ENCODE measurements at places on chromosomes 5 and 9.

GRCh38 chr9:21580636-21581378 lies 98.7 kb upstream of the IFNE start:
- no peak for DNase-seq

GRCh38 chr5:99694884-99695283 lies 766.1 kb upstream of the CHD1 start:
- DNase-seq, result no peak

GRCh38 chr9:111300140-111300735 lies 29.8 kb downstream of the OR2K2 start:
- no peak for DNase-seq

- no peak for DNase-seq
Observed at GRCh38 chr5:118994595-118994994, 6.2 kb upstream of the DTWD2 start.

GRCh38 chr9:111839387-111839786 lies 44.6 kb upstream of the SHOC1 start:
- no peak for DNase-seq

DNA sequence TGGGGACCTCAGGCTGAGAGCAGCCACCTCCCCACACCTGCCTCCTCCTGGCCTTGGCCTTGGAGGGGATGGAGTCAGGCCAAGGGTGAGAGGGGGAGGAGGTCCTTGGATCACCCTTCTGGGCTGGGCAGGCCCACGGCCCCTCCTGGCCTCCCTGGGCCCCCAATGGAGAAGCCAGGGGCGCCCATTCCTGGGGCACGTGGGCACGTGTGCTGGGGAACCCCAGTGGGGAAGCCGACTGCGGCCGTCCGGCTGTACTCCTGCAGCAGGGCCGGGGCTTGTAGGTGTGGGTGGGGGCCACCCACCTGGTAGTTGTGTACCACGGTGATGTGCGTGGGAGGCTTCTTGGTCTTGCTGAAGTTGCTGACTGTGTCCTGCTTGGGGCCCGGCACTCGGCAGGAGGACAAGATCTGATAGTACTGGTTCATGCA lies 8.5 kb downstream of the CRAT start:
- no peak for DNase-seq

DNA sequence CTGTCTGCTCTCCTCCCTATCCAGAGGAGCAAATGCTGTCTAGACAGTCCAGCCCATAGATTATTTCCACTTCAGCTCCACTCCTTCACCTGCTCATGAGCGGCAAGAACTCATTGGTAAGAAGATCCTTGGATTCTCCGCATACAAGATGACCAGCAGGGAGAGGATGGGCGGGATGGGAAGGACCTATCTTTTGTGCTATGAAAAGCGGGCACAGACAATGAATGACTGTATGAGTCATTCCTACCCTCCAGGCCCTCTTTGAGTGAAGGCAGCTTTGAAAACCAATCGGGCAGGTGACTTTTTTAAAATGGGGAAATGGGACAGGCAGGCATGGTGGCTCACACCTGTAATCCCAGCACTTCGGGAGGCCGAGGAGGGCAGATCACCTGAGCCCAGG lies 49.4 kb downstream of the SMIM23 start:
- no peak for DNase-seq

- no peak for DNase-seq
Observed at GRCh38 chr5:85533341-85534047, 1084.2 kb upstream of the COX7C start.

DNA sequence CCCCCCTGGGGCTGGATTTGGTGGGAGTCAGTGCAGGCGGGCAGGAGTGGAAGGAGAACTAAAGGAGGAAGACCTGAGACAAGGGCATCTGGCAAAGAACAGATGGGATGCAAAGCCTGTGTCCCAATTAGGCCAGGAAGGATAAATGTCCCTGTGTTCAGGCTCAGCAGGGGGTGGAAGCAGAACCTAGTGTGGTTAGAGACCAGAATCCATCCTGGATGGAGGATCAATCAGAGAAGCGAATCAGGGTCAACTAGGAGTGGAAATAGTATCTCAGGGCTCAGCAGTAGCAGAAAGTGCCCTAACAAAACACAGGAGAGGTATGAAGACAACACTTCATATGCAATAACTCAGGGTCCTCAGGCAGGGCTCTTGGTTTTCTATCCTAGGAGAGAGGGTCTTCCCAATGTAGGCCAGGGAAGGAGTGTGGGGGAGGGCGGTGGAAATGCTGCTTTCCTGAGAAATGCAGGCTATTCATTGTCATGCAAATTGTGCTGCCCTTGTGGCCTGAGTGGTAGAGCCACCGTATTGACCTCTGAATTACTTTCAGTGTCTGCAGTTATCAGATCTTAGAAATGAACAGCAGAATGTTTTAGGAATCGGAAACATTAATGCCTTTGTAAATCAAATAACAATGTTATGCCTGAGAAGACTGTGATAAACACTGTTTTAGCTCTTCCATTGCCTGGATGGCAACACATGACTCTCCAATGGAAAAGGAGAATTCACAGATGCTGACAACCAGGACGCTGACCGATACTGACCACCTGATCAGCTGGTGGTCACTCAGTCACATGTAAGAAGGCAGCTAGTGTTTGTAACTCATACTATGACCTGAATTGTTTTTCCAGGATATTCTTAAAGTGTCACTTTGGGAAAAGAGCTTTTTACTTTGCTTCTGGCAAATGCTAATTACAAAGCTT lies 323.6 kb downstream of the SEMA5A start:
- DNase-seq, result no peak

DNA sequence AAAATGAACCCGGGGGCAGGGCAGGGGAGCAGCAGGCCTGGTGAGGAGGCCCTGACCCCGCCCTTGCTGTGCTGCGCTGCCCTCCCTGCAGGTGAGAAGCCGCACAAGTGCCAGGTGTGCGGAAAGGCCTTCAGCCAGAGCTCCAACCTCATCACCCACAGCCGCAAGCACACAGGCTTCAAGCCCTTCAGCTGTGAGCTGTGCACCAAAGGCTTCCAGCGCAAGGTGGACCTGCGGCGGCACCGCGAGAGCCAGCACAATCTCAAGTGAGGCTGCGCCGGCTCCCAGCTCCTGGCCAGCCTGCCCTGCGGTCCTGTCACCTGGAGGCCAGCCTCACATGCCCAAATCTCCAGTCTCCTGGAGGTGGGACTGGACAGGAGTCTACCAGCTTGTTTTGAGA lies 12.3 kb downstream of the GFI1B start:
- no peak for DNase-seq

GRCh38 chr9:136539427-136540421 lies 6.1 kb downstream of the NOTCH1 start:
- DNase-seq, result peak; percentile 79

DNA sequence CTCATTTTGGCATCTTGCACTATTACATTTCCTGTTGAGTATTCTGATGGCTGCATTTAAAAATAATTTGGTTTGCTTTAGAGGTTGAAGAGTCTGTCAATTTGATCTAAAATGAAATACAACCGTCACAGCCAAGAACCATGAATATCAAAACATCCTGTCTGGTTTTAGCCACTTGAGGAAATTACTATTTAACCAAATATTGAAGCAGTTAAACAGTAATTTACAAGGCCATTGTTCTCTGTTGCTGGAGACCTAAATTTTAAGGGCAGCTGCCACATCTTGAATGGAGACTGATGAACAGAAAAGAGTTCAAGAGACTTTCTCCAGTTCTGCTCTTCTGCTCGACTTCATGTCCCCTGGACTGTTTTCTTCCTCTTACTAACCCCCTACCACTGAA lies 549.4 kb downstream of the LRRC70 start:
- no peak for DNase-seq

DNA sequence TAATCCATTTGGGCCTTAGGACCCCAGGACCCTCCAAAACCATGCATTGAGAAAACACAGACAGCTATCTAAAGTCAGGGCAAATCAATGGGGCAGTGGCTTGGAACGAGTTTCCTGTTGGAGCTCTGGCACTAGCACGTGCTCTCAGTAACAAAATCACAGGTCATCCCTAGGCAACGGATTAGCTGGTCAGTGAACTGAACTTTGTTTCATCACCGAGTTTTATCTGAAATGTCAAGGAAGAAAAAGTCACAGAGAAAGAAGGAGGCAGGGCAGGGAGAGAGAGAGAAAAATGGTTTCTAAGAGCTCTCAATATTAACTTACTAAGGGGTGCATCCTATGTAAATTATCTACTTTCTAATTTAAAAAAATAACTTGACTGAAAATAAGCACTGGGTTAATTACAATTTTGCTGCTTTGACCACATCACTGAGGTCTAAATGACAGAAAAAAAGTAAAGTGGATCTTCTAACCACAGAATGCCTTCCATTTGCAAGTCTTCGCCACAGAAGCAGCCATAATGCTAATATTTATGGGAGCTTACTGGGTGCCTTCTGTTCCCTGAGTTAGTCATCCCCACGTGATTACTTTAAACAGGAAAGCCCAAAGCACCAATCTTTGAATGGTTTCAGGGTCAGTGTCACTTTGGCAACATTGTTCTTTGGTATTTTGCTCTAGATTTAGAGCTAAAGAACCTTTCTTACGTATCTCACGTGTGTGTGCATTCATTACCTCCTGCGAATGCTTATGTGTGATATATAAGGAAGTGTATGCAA lies 503.9 kb downstream of the RASEF start:
- DNase-seq, result no peak

- DNase-seq, result no peak
Observed at GRCh38 chr9:137002646-137003041, 6.3 kb upstream of the CLIC3 start.

DNA sequence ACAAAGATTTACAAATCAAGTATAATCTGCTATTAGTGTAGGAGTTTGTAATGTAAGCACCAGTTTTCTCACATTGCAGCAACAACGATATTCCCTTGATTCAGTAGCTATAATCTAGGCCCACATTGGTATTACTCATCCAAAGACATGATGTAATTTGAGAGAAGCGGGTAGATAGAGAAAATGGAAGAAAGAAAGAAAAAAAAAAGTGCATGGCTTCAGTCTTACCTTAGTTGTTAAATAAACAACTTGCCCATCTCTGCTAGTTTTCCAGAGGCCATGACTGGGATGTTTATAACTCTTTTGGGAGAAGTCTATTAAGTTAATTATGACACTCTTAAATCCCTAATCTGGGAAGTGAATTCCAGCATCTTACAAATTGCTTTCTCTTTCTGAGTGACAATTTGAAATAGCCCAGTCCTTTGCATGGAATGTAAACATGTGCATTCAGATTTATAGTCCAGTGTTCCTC lies 2.8 kb downstream of the MELK start:
- no peak for DNase-seq

DNA sequence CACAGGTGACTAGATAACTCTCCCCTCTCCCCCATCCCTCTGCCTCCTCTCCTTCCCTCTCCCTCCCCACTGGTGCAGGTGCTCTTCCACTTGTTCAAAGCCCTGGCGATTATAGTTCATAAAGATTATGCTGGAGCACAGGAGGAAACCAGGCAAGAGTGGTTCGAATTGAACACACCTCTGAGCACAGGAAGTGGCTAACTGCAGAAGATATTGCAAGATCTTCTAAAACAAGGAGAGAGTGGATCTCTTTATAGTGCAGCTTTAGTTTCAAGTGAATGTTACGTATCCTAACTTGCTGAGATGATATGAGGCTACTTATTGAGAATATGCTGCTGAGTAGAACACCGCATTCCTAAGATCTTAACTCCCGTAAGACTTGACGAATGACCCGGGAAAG lies 178.4 kb downstream of the GOLPH3 start:
- DNase-seq, result no peak

- peak; percentile 29 for DNase-seq
Observed at GRCh38 chr5:159286420-159287035, 23.4 kb downstream of the UBLCP1 start.

- DNase-seq, result no peak
Observed at GRCh38 chr9:104780796-104781395, 17.0 kb downstream of the NIPSNAP3B start.

- DNase-seq, result no peak
Observed at GRCh38 chr5:15555176-15555575, 55.2 kb downstream of the FBXL7 start.

GRCh38 chr5:43236653-43237355 lies 44.8 kb downstream of the NIM1K start:
- DNase-seq, result no peak

GRCh38 chr5:68347536-68347935 lies 132.0 kb downstream of the PIK3R1 start:
- DNase-seq, result no peak

- no peak for DNase-seq
Observed at GRCh38 chr5:5978501-5979376, 399.6 kb downstream of the MED10 start.

DNA sequence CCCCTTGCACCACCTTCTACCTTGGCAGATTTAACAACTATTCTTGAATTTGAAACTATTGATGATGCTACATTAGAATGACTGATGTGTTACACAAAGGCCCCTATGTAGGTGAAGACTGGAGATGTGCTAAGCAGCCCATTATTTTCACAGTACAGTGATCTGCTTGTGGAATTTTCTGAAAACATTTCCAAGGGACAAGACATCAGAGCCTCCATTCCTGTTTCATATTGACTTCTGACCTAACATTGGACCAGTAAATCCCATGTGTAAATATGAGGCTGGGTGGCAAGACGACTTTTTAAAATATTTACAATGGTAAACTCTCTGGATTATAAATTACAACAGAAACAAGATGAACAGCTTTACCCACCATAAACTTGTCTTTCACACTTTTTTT lies 265.8 kb upstream of the EFNA5 start:
- DNase-seq, result no peak

GRCh38 chr5:176853151-176853778 lies 42.9 kb downstream of the UNC5A start:
- no peak for DNase-seq

DNA sequence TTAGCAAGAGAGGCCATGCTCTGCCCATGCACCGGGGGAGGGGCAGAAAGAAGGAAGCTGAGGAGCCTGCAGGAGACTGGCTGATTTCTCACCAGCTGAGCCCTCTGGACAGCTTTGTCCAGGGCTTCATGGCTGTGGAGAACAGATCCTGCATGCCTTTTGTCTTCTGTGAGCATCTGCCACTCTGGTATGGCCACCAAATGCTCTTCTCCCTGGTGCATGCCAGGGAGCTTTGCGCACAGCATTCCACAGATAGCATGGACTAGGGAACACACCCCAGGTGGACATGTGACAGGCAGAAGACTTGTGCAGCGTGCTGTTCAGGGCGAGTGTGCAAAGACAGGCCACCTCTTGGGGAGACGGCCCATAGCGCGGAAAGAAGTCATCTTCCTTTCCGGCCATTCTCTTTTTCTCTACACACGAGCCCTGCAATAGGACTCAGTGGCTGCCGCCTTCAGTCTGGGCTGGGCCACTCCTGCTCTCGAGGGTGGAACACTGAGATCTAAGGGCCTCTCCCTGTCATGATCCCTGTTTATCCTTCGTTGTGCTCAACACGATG lies 56.7 kb downstream of the GADD45G start:
- no peak for DNase-seq

DNA sequence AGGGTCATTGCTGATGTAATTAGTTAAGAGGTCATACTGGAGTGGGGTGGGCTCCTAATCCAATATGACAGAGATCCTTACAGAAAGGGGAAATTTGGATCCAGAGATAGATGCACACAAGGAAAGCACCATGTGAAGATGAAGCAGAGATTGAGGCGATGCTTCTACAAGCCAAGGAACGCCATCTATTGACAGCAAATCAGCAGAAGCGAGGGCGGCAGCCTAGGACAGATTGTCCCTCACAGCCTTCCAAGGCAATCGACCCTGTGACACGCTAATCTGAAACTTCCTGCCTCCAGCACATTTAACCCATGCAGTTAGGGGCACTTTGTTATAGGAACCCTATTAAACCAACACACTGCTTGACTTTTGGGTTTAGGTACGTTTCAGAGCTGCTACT lies 285.1 kb upstream of the DAP start:
- no peak for DNase-seq
